Right forelimb (tissue), 1 donor: ENCODE measurements at places on chromosomes 5 and 9.

DNA sequence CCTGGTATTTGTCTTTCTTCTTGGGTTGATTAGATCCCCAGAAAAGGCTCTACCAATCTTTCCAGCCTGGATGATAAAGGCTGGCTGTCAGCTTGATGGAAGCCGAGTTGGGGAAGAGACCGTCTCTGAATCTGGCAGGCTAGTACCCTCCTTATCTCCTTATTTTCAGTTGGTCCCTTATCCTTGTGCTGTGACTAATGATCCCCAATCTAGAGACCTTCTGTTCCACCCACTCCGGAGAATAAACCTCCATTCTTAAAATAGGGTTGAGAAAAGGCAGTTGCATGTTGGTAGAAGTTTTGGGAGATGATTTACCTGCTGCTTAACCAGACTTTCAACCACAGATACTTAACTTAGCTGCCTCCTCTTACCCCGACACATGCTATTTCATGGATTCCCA is 52.3 kb downstream of the PRKACG start:
- no peak for DNase-seq

- DNase-seq: no peak
These were observed 7.7 kb upstream of the HK3 start for GRCh38 chr5:176906796-176907195.

- no peak for DNase-seq
These were observed 310.9 kb downstream of the EFNA5 start for GRCh38 chr5:107359916-107360234.

- DNase-seq: no peak
These were observed 214.5 kb upstream of the CDH9 start for GRCh38 chr5:27252911-27253310.

GRCh38 chr5:41869151-41869723 is 988 bp downstream of the OXCT1 start:
- DNase-seq: no peak

- DNase-seq: no peak
These were observed 372.3 kb upstream of the CDH18 start for GRCh38 chr5:20360263-20360662.

GRCh38 chr5:107444300-107444699 is 226.4 kb downstream of the EFNA5 start:
- DNase-seq: no peak

GRCh38 chr5:159901772-159902171 is 14.5 kb upstream of the ADRA1B start:
- DNase-seq: no peak

DNA sequence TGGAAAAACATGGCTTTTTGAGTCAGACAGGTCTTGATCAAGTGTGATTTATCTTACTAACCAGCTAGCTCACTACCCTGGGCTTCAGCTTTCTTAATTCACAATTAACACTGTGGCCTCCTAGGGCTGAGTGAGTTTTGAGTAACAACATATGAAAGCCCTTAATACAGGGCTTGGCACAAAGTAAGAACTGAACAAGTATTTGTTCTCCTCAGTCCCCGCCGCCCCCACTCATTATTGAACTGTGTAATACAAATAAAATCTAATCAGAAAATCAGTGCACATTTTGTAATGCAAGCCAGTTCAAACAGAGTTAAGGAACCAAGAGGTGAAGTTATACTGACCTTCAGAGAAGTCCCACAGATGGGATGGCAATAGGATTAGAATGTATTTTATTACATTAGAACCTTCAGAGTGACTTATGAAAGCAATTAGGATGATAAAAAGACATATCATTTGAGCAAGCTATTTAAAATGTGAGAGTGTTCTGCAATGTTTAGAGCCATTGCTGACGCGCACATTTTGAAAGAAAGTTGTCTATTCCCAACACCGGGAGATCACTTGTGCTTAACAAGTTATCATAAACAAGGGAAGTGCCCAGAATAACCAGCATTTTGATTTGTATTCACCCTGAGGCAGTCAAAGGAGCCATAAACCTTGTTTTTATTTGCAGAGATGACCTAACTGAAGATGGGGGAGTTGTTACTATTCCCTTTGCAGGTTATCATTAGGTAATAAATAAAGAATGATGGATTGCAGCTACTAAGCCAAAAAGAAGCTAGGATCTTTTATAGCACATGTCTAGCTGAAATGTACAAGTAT is 19.4 kb downstream of the ADAMTS16 start:
- DNase-seq: no peak

GRCh38 chr9:15423231-15423985 is 732 bp downstream of the SNAPC3 start:
- no peak for DNase-seq

DNA sequence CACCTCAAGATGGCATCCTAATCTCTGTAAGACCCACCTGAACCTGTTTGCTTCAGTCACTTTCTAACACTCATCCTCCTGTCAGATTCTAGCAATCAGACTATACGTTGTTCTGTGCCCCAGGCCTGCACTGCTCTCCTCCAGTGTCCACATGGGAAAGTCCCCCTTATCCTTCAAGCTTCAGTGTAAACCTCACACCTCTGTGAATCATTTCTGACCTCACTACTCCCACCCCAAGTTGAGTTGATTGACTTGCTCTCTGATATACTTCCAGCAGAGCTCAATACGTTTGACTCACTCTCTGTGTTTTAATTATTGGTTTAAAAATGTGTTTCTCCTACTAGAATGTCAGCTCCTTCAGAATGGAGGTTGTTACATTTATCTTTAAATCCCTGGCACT is 240.2 kb downstream of the FBXL17 start:
- no peak for DNase-seq

DNA sequence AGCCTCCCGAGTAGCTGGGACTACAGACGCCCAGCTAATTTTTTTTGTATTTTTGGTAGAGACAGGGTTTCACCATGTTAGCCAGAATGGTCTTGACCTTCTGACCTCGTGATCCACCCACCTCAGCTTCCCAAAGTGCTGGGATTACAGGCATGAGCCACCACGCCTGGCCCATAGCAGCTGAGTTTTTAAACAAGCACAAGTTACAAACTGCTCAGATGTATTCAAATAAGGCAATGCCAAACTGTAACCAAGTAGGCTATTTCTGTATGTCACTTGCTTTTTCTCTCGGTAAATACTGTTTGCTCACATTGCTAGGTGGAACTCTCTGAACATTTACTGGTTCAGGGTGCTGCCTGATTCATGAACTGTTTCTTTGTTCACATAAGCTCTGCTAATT is 799.3 kb upstream of the NUDT12 start:
- DNase-seq: no peak

GRCh38 chr9:18442629-18443491 is 31.1 kb upstream of the ADAMTSL1 start:
- DNase-seq: peak; percentile 72

- DNase-seq: no peak
These were observed 569.2 kb upstream of the PTPRD start for GRCh38 chr9:11182001-11182400.

DNA sequence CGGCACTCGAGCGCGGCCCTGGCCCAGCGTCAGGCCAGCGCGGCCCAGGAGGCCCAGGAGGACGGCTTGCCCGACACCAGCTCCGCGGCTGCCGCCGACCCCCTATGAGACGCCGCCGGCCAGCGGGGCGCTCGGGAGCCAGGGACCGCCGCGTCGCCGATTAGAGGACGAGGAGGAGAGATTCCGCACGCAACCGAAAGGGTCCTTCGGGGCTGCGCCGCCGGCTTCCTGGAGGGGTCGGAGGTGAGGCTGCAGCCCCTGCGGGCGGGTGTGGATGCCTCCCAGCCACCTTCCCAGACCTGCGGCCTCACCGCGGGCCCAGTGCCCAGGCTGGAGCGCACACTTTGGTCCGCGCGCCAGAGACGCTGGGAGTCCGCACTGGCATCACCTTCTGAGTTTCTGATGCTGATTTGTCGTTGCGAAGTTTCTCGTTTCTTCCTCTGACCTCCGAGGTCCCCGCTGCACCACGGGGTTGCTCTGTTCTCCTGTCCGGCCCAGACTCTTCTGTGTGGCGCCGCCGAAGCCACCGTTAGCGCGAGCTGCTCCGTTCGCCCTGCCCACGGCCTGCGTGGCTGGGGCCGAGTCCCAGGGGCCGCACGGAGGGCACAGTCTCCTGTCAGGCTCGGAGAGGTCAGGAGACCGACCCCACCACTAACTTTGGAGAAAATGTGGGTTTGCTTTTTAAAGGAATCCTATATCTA is 42.6 kb upstream of the CACNA1B start:
- DNase-seq: no peak

DNA sequence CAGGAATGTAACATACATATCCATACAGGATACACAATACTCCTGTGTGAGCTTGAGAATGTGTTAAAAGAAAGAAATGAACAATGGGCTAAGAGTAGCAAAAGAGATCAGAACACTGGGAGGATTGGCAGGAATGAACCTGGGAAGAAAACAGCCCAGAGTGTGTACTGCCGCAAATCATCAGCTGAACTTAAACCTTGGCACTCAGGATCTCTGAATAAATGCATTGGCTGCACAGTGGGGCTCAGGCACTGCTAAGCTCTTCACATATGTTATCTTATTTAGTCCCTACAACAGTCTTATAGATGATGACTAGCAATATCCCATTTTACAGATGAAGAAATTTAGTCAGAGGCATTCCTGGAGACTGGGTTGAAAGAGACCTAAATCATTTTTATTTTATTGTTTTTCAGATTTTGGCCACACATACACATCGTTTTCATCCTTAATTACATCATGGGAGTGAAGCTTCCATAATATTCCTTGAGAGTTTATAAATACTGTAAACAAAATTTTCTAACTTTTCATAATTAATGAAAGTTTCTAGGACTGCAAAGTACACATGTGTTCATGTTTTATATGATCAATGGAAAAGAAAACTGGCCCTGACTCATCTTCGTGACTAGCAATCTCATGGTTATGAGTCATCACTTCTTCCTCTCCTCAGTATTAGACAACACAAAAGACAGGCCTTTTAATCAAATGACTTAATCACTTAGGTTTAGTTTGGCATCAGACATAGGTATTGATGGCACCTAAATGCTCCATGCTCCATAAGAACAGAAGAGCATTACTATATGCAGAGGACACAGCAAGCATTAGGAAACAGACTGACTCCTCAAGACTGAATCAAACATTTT is 59.2 kb downstream of the CDH18 start:
- DNase-seq: no peak

GRCh38 chr9:79061752-79062616 is 509.8 kb upstream of the TLE4 start:
- no peak for DNase-seq

DNA sequence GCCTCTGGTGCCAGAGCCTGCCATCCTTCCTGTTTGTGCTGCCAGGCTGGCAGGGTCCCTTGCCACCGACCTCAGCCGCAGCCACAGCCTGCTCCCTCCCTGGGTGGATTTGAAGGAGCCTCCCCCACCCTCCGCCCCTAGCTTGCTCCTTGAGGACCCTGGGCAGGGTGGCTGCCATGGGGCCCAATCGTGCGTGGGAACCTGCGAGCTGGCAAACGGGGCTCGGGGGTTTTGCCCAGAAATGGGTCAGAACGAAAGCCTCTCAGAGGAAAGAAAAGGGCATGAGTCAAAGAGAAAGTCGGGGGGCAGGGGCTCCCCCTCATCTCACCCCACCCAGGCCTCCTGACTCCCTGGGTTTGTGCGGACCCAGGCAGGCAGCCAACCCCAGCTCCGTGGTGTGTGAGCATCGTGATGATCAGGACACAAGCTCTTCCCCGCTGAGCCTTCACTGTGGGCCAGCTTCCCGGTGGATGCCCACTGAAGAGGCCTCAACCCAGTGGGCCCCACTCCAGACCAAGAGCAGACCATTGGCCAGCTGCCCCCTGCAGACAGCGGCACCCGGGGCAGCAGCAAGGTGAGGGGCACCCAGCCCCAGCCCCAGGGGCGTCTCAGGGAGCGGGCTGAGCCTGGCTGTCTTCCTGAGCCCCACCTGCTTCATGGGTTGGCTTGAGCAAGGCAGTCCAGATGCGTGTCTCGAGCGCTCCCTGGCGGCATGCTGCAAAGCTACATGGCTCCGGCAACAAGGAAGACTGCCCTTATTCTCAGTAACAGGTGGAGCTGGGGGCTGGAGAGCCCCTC is 3.0 kb upstream of the FUT7 start:
- DNase-seq: peak; percentile 91

- DNase-seq: no peak
These were observed 13.2 kb downstream of the ATOX1 start for GRCh38 chr5:151745071-151745705.

GRCh38 chr5:40235471-40236400 is 444.0 kb upstream of the PTGER4 start:
- DNase-seq: no peak

GRCh38 chr5:32512926-32513325 is 68.4 kb upstream of the ZFR start:
- DNase-seq: no peak

GRCh38 chr5:171080186-171080938 is 218.5 kb downstream of the RANBP17 start:
- no peak for DNase-seq

DNA sequence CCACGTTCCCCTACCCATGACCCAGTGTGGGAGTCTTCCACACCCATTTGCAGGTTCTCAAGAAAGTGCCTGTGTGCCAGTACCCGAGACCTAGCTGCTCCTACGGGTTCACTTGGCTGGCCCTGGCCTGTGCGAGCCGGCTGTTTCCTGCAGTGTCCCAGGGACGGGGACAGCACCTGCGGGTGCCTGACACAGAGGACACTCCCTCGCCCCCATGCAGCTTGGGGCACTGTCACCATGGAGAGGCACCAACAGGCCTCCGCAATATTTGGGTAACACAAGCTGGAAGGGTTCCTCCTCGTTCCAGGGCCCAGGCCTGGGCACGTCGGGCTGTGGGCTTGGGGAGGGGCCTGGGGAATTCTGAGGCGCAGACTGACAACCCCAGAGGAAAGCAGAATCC is 41.4 kb downstream of the DUSP1 start:
- DNase-seq: no peak

DNA sequence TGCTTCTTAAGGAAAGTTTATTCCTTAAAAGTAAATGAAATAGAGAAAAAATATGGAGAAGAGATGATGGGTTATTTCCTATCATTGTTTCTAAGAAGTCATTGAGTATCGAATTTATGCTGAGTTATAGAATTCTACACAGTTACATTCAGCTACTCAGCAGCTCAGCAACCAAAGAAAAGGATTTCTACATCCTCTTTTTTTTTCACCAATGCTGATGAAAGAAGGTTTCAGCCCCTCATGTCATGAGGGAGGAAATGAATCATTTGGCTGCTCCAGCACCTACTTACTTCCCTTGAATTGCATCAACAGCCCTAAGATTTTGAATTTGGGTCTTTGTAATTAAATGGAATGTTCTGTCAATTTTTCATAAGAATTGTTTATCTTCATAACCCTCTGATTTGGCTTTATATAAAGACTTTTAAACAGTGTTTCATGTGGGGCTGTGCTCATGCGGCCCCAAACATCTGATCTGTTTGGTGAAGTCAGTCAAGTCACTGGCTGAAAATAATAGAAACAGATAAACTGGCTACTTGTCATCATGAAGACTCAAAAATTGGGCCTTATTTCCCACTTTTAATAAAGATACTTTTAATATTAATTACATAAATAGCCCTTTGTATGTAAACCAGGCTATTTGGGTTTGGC is 18.5 kb upstream of the SNX2 start:
- no peak for DNase-seq

GRCh38 chr5:158068964-158069363 is 210.0 kb upstream of the CLINT1 start:
- no peak for DNase-seq
